ENCODE measurements at places on chromosomes 12 and 14.

- DNase-seq, result no peak
Measured at GRCh38 chr14:101019541-101019940, 116.0 kb upstream of the RTL1 start.

DNA sequence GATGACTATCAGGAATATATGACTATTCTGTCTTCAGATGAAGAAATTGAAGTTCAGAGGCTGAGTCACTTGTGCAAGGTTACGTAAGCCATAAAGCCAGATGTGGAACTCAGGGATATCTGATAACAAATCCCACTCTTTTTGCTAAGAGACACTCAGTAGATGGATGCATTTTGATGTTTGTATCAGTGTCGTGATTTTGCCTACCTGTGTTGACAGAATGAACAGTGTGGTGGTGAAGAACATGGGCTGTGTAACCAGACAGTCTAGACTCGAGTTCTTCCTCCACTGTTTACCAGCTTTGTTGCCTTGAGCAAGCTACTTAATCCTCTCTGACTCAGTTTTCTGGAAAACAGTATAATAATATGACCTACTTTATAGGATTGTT is 93.9 kb downstream of the DAAM1 start:
- DNase-seq, result no peak

- no peak for DNase-seq
Measured at GRCh38 chr12:50927356-50927755, 25.0 kb upstream of the HIGD1C start.

GRCh38 chr14:65904988-65905387 is 492.5 kb downstream of the FUT8 start:
- DNase-seq, result no peak

DNA sequence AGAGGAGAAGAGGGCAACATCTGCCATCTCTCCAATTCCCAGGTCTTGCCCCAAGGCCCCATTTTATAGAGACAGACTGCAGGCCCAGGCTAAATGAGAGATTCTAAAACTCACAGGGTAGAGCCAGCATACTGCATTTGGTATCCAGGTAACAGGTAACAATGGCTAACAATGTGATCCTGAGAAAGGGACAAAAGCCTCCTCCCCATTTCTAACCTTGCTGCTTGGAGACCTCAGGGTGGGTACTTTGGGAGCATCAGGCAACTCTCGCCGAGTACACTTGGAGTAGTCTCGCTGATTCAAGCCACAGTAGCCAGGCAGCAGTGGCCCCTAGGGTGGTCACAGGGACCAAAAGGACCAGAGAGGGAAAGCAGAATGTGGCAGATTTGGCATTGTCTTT is 162.6 kb upstream of the PLEKHA5 start:
- no peak for DNase-seq

DNA sequence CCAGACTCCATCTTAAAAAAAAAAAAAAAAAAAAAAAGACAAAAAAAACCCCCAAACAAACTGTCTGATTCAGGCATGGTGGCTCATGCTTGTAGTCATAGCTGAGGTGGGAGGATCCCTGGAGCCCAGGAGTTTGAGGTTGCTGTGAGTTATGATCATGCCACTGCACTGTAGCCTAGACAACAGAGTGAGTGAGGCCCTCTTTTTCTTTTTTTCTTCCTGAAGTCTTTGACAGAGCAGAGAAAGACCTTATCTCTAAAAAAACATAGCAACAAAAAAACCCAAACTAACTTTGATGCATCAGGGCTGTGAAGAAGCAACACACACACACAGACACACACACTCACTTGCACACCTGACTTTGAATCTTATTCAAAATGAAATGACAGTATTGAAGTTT is 7.7 kb upstream of the AMN1 start:
- DNase-seq, result no peak

Data from MM.1S (cell line).